Activated T-helper 17 cell treated with anti-CD3 and anti-CD28 coated beads, Interleukin-2, amount 50 U/mL, for 72 hours (primary cell): ENCODE measurements at places on chromosomes 6 and 20. TPM values are rescaled to one million over a fixed set of nuclear protein-coding genes. Genes with fewer than 3 reads are reported as not detected.

DNA sequence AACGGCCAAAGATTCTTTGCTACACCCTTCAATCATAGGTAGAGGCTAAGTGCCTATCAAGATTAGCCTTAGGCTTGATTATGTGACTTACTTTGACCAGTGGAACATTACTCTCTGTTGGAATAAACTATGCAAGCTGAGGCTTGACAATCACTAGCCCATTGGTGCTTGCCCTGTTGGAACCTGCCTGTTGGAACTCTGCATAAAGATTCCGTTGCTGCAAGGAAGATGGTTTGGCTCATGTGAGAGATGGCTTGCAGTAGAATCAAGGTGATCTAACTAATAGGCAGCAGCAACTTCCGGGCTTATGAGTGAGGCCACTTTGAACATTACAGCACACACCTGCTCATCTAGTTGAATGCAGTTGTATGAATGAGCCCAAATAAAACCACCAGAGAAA, 227.7 kb upstream of the TSHZ2 start:
- no peak for ATAC-seq

DNA sequence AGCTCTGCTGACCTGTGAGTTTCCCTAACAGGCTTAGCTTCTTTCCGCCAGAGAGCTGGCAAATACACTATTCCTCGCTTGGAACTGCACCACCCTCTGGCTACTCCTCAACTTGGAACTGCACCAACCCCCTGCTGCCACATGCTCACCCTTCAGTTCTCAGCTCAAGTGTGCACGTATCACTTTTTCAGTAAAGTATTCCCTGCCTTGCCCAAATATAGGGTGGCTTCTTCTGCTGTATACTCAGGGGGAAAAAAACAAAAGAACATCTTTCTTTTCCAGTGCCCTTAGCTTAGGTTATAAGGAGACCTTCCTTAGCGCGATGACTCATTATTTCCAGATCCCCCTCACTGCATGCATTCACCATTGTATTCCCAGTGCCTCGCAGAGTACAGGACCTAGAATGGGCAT, 21.2 kb downstream of the GNAS-AS1 start:
- no peak for ATAC-seq

- ATAC-seq, result no peak
Measured at GRCh38 chr20:59137532-59137931, 26.1 kb upstream of the ZNF831 start.

DNA sequence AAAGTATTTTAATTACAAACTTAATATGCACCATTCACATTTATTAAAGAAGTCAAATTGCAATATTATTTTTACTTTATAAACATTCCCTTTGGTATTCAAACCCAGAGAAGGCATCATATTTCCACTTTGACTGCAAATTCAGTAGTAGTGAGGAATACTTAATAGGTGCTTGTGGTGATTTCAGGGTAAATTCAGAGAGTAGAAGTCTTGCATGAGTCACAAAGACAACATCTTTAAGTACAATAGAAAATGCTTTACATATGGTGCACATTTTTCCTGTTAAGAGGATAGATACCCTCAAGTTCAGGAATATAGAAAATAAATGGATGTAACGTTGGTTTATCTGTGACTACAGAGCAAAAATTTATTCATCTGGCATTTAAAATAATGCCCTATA, 390.2 kb downstream of the TENT5A start:
- ATAC-seq, result no peak

GRCh38 chr6:163949431-163949830, 534.9 kb downstream of the QKI start:
- no peak for ATAC-seq

Gene SLC13A3
- not detected for total RNA-seq

Gene XKR7
- total RNA-seq, result 0.04 TPM

Gene SLC35F1
- 0.04 TPM for total RNA-seq

Gene ZBTB46
- total RNA-seq, result 6.2 TPM

Gene ECT2L
- 0.11 TPM for total RNA-seq

Gene POU5F1
- total RNA-seq, result 0.16 TPM
